ENCODE measurements at places on chromosomes 6 and 20. TPM values are rescaled to one million over a fixed set of nuclear protein-coding genes. Genes with fewer than 3 reads are reported as not detected.

DNA sequence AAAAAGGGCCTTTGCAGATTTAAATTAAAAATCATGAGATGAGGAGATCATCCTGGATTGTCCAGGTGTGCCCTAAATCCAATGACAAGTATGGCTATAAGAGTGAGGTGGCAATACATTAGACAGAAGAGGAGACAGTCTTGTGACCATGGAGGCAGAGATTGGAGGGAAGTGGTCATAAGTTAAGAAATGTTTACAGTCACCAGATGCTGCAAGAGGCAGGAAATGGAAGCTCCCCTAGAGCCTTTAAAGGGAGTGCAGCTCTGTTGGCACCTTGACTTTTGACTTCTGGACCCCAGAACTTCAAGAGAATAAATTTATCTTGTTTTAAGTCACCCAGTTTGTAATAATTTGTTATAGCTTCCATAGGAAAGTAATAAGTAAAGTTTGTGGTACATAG, 61.1 kb downstream of the HMGN3 start:
- DNase-seq, result no peak

DNA sequence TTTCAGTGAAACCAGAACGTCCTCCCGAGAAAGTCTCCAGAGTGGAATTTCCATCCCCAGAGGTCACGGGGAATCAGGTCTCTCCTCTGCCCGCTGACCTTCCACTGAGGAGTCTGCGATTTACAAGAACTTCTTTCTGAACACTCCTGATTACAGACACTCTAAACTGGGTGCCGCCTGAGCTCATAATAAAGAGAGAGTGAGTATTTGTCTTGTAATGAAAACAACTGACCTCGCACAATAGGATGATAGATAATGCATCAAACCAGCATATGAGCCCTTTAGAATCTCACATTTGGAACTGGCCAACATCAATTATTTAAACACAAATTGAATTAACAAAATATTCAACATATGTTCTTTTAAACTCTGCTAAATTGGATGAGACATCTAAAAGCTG, 47.5 kb downstream of the DLL1 start:
- no peak for DNase-seq

DNA sequence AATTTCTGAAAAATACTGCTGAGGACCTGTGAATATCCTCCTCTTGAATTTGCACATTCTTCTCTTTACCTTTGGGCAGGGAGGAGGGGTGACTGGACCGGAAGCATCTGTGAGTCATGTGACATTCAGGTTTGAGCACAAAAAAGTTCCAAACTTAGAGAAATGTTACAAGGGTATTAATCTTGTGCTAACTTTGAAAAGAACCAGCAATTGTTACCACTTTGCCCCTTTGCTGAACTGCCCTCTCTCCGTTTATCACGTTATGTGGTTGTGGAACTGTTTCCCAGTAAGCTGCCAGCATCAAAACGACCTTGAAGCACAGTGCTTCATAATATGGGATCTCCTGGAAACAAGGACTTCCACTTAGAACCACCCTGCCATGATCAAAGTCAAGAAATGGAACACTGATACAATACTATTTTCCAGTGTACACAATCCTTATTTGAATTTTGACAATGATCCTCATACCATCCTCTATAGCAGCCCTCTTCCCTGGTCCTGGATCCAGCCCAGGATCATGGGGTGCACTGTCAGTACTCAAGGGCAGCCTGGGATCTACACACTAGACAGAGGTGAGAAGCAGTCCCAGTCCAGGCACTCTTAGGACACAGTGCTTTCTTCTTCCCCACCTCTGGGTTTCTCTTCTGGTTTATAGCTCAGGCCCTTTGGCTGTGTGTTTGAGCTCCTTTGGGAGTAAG, 2.3 kb upstream of the TUBB1 start:
- peak; percentile 44 for DNase-seq

DNA sequence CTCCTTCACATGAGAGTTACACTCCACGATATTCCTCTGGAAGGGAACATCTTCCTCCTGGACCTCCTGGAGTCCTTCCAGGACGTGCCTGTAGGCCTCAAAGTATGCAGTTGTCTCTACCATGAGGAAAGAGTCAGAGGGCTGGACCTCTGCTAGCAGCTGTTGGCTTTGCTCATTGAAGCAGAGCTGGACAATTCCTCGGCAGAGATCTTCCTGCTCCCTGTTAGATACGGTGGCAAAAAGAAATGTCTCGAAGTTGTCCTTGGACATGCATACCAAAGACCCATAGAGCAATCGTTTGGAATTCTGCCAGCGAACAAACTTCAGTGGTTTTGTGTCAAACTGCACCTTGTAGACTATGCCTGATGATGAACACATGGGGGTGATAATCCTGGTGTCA, 7.7 kb downstream of the ZNFX1 start:
- DNase-seq, result no peak

- DNase-seq, result no peak
These were observed 6.7 kb downstream of the SRXN1 start for GRCh38 chr20:646107-646867.

- DNase-seq, result no peak
These were observed 28.1 kb upstream of the TXNDC5 start for GRCh38 chr6:7938562-7939183.

The FRK gene
- total RNA-seq, result 0.46 TPM

The ENPP3 gene
- total RNA-seq, result 1.3 TPM

The RNF39 gene
- not detected for total RNA-seq
